ENCODE measurements at places on chromosomes 5 and 9. TPM values are rescaled to one million over a fixed set of nuclear protein-coding genes. Genes with fewer than 3 reads are reported as not detected.

The IFNA21 gene
- not detected for total RNA-seq

The SEMA6A gene
- total RNA-seq: 0.36 TPM

The C5orf58 gene
- total RNA-seq: not detected

The MPDZ gene
- total RNA-seq: 39.3 TPM

The RNF183 gene
- not detected for total RNA-seq

The HTR4 gene
- total RNA-seq: not detected

The PCDHGC4 gene
- 1.6 TPM for total RNA-seq

The TRIM36 gene
- total RNA-seq: 0.18 TPM

The OTP gene
- not detected for total RNA-seq

The SPATA6L gene
- total RNA-seq: 0.28 TPM

The RLN2 gene
- total RNA-seq: not detected

The GPR21 gene
- total RNA-seq: 0.28 TPM

The RNF180 gene
- total RNA-seq: 0.36 TPM

The NAIP gene
- 1.7 TPM for total RNA-seq

The SPINK4 gene
- total RNA-seq: not detected

The IL5 gene
- total RNA-seq: not detected

The PCDHGA4 gene
- 5.4 TPM for total RNA-seq

The OBP2B gene
- not detected for total RNA-seq

The SVEP1 gene
- 16.7 TPM for total RNA-seq

The FAT2 gene
- under 0.01 TPM for total RNA-seq

The CEL gene
- under 0.01 TPM for total RNA-seq

The SEMA5A gene
- total RNA-seq: 12.5 TPM

Measured in IMR-90 (cell line).